NCI-H524 (cell line): ENCODE measurements at places on chromosomes 2 and 18.
A peak's percentile ranks its signal among the peaks of the same experiment; 100 is the strongest.

- DNase-seq, result peak; percentile 96
These were observed 208.1 kb downstream of the VAPA start for GRCh38 chr18:10121786-10122515.

- DNase-seq, result no peak
These were observed 3.3 kb upstream of the HOXD11 start for GRCh38 chr2:176103742-176104315.

DNA sequence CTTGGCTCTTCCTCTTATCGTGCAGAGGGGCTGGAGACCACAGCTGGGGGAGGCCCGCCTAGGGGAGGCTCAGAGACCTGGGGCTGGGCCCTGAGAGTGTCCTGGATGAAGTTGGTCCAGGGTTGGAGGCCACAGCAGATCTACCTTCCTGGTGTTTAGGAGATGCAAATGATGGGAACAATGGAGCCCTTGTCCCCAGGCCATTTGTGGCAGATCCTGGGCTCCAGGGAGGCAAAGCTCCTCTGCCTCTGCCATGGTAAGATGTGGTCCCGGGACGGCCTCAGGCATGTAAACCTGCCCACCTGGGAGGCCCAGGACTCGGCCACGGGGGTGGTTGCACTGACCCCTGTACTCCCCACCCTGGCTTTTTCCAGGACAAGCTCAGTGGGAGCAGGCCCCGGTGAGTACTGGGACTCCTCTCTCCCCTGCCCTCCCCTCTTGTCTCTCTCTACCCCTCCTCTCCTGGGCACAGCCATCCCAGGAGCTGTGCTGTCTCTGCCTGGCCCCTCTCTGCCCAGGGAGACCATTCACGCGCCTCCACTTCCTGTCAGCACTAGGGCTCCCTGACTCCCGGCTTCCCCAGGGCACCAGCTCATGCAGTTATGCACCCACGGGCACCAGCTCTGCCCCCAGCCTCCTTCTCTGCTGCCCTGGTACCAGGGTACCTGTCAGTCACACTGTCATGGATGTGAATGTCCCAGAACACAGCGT is 10.9 kb downstream of the SH2D6 start:
- no peak for DNase-seq

DNA sequence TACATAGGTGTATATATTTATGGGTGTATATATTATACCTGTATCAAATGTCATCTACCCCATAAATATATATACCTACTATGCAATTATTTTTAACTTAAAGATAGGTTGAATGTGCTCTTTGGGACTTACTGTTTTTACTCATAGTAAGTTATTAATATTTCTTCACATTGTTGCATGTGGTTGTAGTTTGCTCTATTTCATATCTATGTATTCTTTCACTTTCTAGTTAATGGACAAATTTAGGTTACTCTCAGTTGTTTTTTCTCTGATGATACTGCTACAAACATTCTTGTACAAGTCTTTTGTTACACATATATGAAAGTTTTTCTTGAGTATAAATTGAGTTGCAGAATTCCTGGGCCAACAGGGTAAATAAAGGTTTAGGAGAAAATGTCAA is 601.8 kb upstream of the ID2 start:
- DNase-seq, result no peak

DNA sequence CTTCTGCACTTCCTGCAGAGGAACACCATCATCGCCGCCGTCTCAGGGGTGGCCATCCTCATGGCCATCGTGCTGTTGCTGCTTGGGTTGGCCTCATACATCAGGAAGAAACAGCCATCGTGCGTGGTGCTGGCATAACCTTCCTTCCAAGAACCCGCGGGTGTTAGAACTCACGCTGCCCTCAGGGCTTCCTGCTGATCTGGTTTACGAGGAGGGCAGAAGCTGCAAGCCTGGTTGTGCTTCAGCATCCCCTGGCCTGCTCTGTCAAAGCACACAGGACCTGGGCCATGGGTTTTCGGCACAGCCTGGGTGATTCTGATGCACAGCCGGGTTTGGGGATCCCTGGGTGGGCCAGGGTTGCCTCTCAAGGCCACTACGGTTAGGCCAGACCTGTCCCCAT is 12.2 kb upstream of the ZAP70 start:
- DNase-seq, result no peak

DNA sequence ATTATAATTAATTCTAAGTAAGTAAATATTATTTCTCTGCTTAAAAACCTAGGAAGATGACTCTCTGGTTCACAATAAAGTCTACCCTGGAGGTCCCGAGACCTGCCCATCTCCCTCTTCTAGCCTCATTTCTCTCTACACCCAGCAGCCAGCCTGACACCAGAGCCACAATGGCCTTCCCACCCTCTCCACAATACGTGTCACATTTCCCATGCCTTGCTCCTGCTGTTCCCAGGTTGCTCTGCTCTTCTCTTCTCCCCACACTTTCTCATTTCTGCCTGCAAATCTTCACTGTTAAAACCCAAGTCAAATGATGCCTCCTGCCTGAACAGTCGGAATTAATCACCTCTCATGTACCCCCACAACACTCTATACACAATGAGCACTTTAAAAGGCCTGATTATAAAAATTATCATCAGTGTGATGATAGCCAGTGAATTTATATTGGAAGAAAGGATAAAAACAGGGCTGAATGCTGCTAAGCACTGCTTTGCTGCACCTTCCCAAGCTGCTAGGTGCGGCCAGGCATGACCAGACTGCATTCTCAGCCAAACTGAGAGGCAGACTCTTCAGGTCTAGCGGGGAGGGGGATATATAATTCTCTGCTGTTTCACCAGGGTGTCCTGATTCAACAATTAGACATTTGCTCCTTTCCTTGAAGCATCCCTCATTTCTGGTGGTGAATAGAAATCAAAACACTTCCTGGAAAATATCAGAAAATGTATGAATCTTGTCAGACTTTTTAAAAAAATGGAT is 160.6 kb downstream of the DTNA start:
- DNase-seq, result peak; percentile 34

GRCh38 chr18:65735155-65735554 is 15.7 kb upstream of the CDH7 start:
- peak; percentile 67 for DNase-seq
